Activated CD4-positive, alpha-beta memory T cell treated with anti-CD3 and anti-CD28 coated beads, Interleukin-2, amount 10 ng/mL, durations not matched to agents 7 days and 5 days (primary cell): ENCODE measurements at places on chromosomes 13 and 19.

- DNase-seq, result no peak
Observed at GRCh38 chr13:100636441-100636840, 38.2 kb downstream of the TMTC4 start.

GRCh38 chr13:80939581-80939980, 598.7 kb upstream of the SPRY2 start:
- no peak for DNase-seq

GRCh38 chr13:113209336-113209758, at the start of gene CUL4A:
Gene CUL4A, plus strand, starts transcription at chr13:113209613. Its CDS starts 15 bp downstream, at chr13:113209628.
- DNase-seq, result peak; percentile 82

- DNase-seq, result no peak
Observed at GRCh38 chr19:32544917-32545316, 36.1 kb upstream of the PDCD5 start.

DNA sequence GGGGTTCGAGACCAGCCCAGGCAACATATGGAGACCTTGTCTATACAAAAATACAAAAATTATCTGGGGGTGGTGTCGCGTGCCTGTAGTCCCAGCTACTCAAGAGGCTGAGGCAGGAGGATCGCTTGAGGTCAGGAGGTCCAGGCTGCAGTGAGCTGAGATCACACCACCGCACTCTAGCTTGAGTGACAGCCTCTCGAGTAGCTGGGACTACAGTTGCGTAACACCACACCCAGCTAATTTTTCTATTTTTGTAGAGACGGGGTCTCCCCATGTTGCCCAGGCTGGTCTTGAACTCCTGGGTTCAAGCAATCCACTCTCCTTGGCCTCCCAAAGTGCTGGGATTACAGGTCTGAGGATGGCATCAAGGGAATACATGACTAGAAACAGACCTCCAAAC, 30.8 kb upstream of the MUC16 start:
- no peak for DNase-seq

DNA sequence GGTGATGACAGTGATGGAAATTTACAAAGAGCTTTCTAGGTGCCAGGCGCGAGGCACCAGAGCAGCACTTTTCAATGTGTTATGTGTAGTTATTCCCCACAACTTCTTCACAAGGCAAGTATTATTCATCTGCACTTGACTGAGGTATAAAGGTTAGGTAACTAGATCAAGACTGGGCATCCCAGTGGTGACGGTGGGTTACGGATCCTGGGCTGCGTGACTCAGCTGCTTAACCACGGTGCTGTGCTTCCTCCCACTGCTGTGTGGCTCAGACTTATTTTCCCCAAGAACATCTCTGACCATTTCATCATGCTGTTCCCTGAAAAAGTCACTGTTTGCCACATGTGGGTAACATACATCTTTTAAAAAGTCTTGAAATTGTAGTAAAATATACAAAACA, 19.3 kb downstream of the EDDM13 start:
- no peak for DNase-seq

- peak; percentile 60 for DNase-seq
Observed at GRCh38 chr19:7348587-7349230, at the start of gene ARHGEF18. Gene ARHGEF18, plus strand, starts transcription at chr19:7348937. Its CDS starts 13,954 bp downstream, at chr19:7362891.

DNA sequence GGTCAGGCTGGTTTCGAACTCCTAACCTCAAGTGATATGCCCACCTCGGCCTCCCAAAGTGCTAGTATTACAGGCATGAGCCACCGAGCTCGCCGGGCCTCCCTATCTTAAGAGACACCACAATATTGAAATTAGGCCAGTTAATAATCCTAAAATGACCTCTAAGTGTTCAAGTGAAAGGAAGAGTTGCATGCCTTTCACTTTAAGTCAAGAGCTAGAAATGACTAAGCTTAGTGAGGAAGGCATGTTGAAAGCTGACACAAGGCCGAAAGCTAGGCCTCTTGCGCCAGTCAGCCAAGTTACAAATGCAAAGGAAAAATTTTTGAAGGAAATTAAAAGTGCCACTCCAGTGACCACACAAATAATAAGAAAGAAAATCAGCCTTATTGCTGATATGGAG, 144.5 kb upstream of the FNDC3A start:
- DNase-seq, result no peak

GRCh38 chr13:47211106-47211505, 314.3 kb upstream of the HTR2A start:
- DNase-seq, result no peak

DNA sequence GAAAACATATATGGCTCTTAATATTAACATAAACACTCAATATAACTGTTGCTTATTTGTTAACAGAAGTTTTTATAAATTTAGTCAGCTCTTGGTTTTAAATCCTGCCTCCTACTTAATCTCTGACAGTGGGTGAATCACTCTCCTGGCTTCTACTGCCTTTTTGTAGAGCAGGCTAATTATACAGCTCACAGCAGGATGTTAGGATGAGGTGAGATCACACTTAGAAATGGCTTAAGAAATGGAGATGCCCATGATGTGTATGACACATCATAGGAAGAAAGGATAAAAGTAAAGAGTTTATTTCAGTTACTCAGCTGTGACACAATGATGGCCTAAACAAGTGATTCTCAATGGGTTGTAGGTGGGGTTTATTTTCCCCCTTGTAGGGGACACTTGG, 345.6 kb downstream of the SPRY2 start:
- DNase-seq, result no peak

- DNase-seq, result no peak
Observed at GRCh38 chr13:113567681-113568080, 16.9 kb upstream of the TFDP1 start.

GRCh38 chr13:44032802-44033201, 153.1 kb downstream of the LACC1 start:
- no peak for DNase-seq

DNA sequence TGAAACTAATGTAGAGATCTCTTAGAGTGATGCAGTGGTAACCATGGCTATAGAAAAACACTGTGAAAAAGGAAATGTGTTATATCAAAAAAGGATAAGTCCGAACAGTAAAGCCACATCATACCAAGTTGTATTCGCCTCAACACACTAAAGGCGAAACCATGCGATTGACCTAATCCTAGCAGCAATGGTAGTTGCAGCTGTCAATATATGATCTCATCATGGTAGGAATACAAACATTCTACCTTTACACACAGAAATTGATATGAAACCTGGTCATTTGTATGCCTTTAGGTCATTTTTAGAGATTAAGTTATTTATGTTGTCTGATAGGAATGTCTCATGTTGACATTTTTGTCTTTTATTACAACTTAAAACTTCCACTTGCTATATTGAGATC, 271.9 kb downstream of the SLITRK6 start:
- no peak for DNase-seq

DNA sequence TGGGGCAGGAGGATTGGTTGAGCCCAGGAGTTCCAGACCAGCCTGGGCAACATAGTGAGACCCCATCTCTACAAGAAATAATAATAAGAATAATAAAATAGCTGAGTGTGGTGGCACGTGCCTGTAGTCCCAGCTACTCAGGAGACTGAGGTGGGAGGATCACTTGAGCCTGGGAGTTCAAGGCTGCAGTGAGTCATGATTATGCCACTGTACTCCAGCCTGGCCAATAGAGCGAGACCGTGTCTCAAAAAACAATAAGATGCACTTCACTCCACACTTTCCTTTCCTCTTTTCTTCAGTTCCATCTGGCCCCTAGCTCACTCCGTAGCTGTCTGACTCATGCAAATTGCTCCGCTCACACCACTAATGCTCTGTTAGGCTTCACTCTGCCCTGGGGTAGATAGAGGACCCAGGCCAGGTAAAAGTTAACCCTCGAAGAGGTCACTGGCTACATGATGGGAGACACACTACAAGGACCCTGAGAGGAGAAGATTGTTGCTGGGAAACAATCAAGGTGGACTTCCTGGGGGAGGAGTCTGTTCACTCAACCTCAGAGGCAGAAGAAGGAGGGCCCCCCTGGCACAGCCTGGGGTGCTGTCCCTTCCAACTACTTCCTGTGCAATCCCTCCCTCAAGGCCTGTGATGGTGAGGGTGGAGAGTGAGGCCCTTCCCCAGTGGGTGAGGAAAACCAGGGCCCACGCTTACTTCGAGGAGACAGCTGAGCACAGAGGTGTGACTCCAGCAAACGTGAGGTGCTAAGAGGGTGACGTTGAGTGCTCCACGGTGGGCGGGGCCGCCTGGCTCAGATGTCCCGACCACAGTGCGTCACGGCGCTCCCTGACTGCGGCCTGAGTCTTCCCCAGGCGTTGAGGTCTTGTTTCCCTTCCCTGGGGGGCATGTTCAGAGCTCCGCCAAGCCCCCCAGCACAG, 8.8 kb upstream of the TNFSF9 start:
- peak; percentile 70 for DNase-seq

- DNase-seq, result no peak
Observed at GRCh38 chr19:35529241-35530218, 1.4 kb upstream of the SBSN start.

- no peak for DNase-seq
Observed at GRCh38 chr19:46979126-46980105, 40.2 kb upstream of the NPAS1 start.

DNA sequence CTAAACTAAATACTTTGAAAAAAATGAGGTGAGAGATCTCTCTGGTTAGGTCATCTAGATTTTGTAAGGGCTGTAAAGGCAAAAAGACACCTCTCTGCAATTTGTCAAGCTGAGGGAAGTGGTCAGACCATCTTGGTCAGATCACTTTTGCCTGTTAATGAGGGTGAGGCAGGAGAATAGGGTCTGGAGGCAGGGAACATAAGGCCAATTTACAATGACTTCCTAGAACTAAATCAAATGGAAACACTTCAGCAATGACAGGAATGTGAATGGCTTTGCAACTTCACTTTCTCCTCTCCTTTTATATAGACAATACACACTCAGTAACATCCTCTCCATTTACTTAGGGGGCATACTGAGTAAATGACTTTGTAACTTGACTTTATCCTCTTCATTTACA, 1653.4 kb downstream of the SLITRK5 start:
- no peak for DNase-seq

GRCh38 chr13:95075506-95075905, 225.7 kb downstream of the ABCC4 start:
- DNase-seq, result no peak

GRCh38 chr19:48674921-48675824, 2.4 kb upstream of the NTN5 start:
- peak; percentile 76 for DNase-seq
